B cell (primary cell): ENCODE measurements at places on chromosomes 3 and 15.

- no peak for DNase-seq
Observed at GRCh38 chr15:43107751-43108150, 1.9 kb upstream of the UBR1 start.

DNA sequence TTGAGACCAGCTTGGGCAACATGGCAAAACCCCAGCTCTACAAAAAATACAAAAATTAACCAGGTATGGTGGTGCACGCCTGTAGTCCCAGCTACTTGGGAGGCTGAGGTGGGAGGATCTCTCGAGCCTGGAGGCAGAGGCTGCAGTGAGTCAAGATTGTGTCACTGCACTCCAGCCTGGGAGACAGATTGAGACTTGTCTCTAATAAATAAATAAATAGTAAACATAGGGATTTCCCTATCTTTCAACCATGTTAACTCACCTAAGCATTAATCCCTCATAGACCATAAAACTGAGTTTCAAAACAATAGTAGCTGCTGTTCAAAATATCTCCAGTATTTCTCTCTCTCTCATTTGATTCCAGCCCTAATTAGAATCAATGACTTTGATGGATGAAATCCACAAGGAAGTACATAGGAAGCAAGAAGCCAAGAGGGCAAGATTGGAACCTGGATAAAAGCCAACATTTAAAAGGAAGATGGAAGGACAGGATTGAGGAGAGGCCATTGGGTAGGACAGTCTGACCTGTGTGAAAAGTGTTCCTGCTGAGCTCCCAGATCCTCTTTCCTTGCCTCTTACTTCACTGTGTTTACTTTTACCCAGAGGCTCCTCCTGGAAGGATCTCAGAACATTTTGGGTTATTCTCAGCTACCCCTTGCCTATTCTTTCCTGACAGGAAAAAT, 12.4 kb upstream of the TTBK2 start:
- no peak for DNase-seq

GRCh38 chr3:38297537-38297936, 15.4 kb downstream of the SLC22A14 start:
- no peak for DNase-seq

GRCh38 chr15:85443046-85443445, 62.6 kb downstream of the AKAP13 start:
- peak; percentile 62 for DNase-seq

GRCh38 chr3:18531662-18532061, 106.5 kb upstream of the SATB1 start:
- DNase-seq: peak; percentile 26

DNA sequence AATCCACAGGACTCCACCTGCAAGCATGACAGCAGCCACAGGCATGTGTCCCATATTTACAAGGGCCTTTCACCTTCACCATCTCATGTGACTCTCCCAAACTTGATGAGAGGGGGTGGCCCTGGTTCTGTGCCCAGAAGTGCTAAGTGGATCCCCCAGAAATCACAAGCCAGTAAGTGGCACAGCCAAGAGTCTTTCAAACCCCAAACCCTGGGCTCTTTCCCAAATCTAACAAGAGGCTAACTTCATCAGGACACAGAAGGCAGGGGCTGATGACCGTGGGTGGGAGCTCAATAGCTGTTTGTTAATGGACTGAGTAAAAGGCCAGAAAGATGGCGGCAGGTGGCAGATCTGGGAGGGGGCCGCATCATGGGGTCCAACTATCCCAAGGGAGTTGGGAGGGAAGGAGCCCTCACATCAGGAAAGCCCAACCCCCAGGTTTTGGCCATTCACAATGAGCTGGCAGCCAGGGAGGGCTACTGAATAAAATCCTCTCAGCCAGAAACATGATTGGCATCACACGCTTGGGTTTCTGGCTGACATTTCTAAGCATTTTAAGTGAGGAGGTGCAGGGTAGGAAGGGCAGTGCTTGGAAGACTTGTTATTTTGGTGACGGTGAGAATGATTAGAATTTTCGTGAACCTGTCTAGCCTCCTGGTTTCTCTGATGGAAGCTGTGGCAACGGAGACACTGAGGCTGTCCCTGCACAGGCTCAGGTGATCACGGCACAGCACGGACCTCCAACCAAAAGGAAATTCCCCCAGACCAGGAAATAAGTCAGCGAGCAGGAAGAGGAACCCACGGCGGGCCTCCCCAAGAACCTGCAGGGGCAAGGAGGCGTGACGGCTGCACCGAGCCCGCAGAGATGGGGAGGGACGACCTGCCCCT, 109.3 kb downstream of the OXNAD1 start:
- peak; percentile 88 for DNase-seq

GRCh38 chr3:152622811-152623167, 212.1 kb upstream of the P2RY1 start:
- no peak for DNase-seq

DNA sequence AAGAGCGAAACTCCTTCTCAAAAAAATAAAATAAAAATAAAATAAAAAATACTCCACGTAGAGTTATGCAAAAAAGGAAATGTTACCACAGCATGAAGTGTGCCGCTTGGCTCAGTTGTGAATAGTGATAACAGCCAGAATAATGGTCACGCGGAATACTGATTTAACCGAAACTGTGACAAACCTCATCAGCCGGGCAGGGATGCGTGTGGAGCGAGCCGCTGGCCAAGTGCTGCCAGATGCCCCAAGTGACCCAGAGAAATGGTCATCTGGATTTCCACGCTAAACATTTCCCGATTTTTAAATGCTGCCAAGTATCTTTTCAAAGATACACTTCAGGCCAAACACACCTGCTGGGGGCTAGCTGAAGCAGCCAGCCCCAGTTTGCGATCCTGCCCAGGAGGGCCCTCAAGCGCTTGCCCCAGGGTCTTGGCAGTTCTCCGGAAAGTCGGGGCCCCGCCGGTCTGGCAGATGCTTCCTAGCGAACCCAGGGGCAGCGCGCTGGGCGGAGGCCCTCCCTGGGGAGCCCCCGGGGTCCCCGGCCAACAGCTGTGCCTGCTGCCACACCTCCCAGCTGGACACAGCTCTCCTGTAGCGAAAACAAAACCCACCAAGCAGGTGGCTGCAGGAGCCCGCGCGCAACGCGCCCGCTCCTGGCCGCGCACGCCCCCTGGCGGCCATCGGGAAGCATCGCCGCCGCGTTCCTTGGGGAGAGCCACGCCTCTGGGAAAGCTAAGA, 35.1 kb downstream of the CMTM6 start:
- DNase-seq: peak; percentile 87

GRCh38 chr15:57506422-57506821, 85.3 kb upstream of the MYZAP start:
- no peak for DNase-seq

DNA sequence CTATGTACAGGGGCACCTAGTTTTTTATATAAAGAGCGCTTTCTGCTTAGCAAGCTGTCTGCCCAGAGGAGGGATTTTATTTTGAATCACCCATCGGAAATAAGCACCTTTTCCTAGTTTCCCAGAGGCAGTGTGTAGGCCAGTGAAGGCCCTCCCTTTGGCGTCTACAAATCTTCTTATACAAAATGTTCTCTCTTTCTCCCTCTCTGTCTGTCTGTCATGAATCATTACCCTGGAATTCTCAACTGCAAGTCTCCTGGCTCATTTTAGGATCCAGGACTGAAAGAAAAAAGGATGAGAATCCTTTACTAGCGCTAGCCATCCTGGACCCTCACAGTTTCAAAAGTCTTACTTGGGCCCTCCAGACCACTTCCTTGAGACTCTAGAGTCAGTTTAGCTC, 728.1 kb downstream of the OTOL1 start:
- no peak for DNase-seq

GRCh38 chr3:160586679-160587078, 21.3 kb upstream of the KPNA4 start:
- no peak for DNase-seq

DNA sequence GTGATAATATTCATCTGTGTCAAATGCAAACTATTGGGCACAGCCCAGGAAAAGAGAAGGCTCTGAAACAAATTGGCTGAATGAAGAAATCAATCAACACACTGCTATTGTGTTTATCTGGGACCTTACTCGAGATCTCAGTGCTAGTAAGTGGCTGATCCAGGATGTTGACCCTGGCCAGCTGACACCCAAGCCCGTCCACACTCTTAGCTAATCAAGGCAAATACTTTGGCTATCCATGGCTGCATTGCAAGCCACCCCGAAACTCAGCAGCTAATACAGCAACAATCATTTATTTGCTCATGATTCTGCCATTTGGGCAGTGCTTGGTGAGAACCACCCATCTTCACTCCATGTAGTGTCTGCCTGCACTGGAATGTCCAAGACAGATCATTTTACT, 74.1 kb upstream of the UBE3A start:
- DNase-seq: no peak

GRCh38 chr3:130688697-130689470, 57.7 kb downstream of the PIK3R4 start:
- DNase-seq: no peak

GRCh38 chr3:184345317-184346144, 8.1 kb downstream of the FAM131A start:
- no peak for DNase-seq

GRCh38 chr3:113898892-113899291, 48.9 kb upstream of the ZDHHC23 start:
- no peak for DNase-seq

DNA sequence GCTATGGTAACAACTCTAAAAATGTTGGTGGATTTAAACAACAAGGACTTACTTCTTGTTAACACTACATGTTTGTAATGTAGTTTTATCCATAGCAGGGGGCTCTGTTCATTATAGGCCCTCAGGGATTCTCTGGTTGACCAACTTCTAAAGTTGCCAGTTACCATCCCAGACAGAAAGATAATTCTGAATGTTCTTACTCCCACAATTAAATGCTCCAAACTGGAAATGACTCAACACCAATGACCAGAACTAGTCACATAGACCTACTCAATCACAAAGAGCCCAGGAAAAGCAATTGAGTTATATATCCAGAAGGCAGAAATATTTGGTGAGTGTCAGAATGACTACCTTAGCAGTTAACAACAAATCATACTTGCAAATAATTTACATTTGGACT, 199.3 kb upstream of the UMPS start:
- no peak for DNase-seq

GRCh38 chr15:67444100-67444499, 76.8 kb upstream of the C15orf61 start:
- DNase-seq: no peak

DNA sequence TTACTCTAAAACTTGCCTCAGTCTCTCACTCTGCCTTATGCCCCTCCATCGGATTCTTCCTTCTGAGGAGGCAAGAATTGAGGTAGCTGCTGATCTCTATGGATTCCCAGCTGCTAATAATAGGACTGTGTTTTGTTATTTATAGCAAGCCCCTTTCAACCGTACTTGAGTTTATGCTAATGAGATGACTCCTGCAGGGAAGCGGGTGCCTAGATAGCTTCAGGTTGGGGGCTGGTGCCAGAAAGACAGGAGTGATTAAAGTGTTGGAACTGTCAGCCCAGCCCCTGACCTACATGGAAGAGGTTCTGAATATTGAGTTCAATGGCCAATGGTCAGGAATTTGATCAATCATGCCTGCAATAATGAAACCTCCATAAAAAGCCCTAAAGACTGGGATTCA, 21.8 kb upstream of the LIMD1 start:
- no peak for DNase-seq

- no peak for DNase-seq
Observed at GRCh38 chr3:14019459-14019858, 105.2 kb downstream of the CHCHD4 start.

- DNase-seq: no peak
Observed at GRCh38 chr3:52268036-52268435, 10.4 kb downstream of the WDR82 start.

GRCh38 chr3:107521469-107522059, 1.2 kb upstream of the BBX start:
- DNase-seq: peak; percentile 59

DNA sequence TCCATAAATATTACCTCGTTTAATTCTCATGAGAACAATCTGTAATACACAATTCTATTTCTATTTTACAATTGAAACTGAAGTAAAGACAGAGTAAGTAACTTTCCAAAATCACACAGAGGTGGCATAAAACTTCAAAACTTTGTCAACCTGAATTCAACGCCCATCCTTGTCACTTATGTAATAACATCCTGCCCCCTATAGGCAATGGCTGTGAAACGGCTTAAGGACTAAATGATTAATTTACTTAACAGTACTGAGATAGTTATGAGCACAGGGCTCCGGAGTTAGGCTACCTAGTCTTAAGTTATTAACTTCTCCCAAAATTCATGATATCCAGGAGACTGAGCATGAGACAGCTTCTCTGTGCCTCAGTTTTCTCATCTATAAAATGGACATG, 293.1 kb upstream of the CHRM5 start:
- no peak for DNase-seq

GRCh38 chr3:139131951-139132350, 87.3 kb upstream of the PRR23C start:
- DNase-seq: no peak

- DNase-seq: no peak
Observed at GRCh38 chr15:48592933-48593332, 52.6 kb downstream of the FBN1 start.

- DNase-seq: no peak
Observed at GRCh38 chr3:196971094-196971698, 2.6 kb upstream of the PIGZ start.
